ENCODE measurements at places on chromosomes 3 and 15.

GRCh38 chr3:191774485-191774884, 313.5 kb downstream of the PYDC2 start:
- no peak for DNase-seq

DNA sequence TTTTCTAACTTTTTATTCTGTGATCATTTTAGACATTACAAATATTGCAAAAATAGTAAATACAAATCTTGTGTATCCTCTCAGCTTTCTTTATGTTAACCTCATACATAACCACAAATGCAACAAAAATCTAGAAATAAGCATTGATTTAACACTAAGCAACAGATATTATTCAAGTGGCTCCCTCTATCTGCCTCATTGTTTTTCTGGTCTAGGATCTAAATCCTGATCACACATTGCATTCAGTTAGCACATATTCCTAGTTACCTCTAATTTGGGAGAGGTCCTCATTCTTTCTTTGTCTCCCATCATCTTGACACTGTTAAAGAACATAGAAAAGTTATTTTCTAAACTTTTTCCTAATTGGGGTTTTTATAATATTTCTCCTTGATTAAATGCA, 1126.0 kb downstream of the ROBO2 start:
- DNase-seq = no peak

DNA sequence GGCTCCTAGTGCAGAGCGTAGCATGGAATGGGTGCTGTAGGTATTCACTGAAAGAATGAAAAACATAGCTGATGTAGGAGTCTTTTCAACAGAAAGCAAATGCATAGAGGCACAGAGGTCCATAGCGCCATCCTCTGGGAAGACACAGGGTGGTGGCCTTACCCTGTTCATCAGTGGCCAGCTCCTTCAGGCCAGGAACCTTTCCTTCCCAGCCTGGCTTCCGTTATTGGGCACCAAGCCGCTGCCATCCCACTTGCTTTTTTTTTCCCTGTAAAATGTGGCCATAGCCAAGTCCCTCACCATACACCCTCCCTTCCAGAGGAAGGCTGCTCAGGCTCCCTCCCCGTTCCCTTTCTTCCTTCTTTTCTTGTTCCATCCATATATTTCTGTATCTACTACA, 118.1 kb downstream of the ZNF621 start:
- no peak for DNase-seq

- DNase-seq = no peak
These were observed 39.3 kb upstream of the SLC22A13 start for GRCh38 chr3:38226273-38226672.

- DNase-seq = no peak
These were observed 324.0 kb downstream of the DIPK2A start for GRCh38 chr3:144295613-144296012.

- DNase-seq = no peak
These were observed 26.1 kb downstream of the PXK start for GRCh38 chr3:58358808-58359207.

- no peak for DNase-seq
These were observed 27.7 kb downstream of the TSPAN3 start for GRCh38 chr15:77042955-77043920.

DNA sequence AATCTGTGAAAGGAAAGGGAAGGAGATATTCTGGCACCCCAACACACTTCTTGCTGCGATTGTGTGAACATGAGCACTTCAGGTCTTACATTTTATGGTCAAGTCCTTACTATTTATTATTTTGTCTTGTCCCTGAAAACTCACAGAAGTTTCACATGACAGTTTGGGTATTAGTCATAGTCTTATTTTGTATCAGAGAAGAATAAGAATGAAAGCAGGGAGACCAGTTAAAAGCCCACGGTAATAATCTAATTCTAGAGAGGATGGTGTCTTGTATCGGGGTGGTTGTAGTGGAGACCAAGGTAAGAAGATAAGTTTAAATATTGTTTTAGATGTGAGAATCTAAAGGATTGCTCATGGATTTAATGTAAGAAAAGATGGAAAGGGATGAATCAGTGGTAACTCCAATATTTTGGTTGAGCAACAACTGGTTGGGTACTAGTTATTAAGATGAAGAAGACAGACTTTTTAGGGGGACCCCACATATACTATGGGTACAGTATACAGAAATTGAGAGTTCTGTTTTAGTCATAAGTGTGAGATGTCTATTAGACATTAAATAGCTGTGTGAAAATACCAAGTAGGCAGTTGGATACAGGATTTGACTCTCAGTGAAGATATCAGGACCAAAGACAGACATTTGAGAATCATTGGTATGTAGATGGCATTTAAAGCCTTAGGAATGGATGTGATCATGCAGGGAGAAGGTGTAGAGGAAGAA, 227.6 kb downstream of the MFSD1 start:
- DNase-seq = no peak

GRCh38 chr15:96361309-96362010, 31.0 kb downstream of the NR2F2 start:
- DNase-seq = no peak

DNA sequence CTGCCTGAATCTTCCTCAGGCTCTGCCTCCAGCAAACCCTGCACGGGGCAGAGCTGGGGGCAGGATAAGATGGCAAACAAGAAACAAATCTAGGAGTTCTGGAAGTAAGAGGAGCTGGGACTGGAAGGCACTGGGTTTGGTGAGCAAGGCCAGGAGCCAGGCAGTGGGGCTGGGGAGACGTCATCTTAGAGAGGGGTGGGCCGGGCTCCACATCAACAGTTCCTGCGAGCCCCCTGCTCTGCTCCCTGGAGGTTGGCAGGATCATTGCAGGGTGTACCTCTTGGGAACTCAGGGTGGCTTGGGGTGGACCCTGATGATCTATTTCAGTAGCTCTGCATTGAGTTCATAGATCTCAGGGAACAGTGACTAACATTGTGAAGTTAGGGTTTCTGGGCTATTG, 87.3 kb upstream of the PRR23E start:
- no peak for DNase-seq

DNA sequence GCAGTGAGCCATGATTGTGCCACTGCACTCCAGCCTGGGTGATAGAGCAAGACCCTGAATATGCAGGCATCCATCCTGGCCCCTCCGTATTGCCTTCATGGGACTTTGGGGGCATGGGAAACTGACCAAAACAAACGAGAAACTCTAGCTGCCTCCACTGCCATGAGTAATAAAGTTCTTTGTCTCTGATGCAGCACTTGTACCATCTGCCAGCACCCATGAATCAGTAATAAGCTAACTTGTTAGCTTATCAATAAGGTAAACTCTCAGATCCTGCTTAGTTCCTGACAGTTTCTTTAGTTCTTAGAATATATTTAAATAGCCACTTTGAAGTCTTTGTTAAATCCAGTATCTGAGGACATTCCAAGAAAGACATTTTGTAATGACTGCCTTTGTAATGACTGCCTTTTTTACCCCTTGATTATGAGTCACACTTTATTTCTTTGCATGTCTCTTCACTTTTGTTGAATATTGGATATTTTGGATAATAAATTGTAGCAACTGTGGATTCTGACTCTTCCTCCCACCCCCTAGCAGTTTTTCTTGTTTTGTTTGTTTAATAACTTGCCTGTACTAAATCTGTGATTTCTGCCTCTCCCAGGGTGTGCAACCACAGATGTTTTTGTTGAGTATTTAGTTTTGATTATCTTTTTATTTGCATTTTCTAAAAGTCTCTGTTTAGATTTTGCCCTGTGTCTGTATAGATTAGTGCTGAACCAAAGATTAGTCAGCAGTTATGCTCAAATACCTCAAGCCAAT, 136.9 kb downstream of the HCN4 start:
- no peak for DNase-seq

DNA sequence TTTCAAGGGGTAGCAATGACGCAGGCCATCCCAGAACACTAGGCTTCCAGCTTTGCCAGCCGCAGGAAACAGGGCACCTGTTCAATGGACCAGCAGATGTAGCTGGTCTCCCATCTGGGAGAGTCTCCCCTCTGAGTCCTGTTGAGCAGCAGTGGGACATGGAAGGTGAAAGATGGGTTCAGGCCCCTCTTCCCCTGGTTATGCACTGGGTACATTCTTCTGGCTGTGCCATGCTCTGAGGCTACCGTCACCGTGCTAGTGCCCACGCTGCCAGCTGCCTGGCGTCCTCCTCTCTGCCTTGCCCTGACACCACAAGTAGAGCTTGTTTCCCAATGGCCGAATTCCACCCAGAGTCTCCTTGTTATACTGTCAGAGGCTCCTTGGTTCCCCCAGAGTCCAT, 63.1 kb downstream of the TLE3 start:
- no peak for DNase-seq

- peak; percentile 17 for DNase-seq
These were observed 33.3 kb upstream of the MEIS2 start for GRCh38 chr15:37133602-37134001.

DNA sequence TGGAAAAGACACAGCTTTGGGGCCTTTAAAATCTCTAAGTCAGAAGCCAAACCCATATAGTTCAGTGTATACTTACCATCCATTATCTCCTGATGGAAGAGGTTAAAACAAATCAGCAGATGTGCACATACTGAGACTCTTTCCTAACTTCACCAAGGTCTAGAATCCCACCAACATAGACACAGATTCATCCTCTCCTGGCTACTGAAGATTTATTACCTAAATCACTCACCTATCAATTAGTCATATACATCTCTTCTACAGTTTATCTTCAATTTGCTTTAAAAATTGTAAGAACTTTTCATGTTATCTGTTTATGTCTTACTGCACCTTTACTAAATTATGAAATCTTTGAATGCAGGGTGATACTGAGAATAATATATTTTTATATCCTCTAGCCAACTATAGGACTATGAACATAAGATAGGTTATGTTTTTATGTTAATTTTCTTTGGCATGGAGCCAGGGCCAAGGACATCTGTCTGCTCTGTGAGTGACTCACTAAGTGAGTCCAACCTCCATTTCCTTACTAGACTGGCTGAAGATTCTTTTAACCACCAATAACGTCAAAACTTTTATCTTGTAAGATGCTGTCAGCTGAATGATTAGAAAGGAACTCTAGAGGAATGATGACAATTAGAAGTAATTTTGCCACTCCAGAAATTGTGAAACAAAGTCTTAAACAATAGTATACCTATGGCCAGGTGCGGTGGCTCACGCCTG, 397.6 kb downstream of the FOXP1 start:
- peak; percentile 72 for DNase-seq

GRCh38 chr15:92533298-92533697, 122.3 kb downstream of the FAM174B start:
- peak; percentile 92 for DNase-seq

DNA sequence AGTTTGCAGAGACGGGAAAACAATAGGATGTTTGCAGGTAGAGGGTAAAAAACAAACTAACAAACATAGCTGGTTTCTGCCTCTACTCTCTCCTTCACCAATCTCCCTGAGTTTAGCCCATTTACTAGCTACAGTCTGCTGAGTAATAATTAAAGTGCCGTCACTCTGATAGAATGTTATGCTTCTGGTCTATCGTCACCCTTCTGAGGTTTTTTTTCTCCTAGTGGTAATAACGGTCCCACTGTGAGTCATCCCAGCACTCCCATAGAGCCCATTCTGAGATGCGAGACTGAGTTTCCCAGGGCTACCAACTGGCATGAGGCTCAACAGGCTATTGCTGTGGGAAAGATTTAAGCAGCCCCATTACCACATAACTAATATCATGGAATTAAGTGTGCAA, 56.4 kb downstream of the PLAAT1 start:
- DNase-seq = peak; percentile 34

- DNase-seq = no peak
These were observed 556.6 kb downstream of the FOXP1 start for GRCh38 chr3:71026634-71027578.

- DNase-seq = peak; percentile 46
These were observed at the start of gene ARL14 for GRCh38 chr3:160676547-160677303. TSS of gene ARL14 (plus strand) at chr3:160677160. CDS start at chr3:160677347, 187 bp downstream.

DNA sequence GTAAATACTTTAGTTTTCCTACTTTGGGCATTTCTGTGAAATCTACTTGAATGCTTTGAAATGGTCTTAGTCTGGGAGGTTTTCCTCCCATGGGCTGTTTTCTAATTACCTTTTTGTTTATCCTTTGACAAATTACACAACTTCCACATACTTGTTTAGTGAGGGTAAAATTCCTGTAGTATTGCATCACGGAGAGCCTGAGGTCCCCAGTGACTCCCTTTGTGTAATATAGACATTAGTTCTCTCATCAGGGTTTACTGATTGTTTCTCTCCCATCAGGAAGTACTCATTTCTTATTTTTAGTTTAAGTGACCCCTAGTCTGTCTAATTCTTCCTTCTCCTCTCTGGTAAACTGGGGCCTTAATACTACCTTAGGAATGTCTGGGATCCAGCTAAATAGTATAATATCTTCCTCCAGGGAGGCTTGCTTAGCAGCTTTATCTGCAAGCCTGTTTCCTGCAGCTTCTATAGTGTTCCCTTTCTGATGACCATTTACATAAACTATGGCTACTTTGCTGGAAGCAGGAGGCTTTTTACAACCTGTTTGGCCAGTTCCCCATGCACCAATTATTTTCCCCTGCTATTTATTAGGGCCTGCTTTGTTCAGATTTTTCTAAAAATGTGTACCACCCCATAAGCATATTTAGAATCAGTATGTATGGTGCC, 87.2 kb upstream of the XCR1 start:
- peak; percentile 21 for DNase-seq

DNA sequence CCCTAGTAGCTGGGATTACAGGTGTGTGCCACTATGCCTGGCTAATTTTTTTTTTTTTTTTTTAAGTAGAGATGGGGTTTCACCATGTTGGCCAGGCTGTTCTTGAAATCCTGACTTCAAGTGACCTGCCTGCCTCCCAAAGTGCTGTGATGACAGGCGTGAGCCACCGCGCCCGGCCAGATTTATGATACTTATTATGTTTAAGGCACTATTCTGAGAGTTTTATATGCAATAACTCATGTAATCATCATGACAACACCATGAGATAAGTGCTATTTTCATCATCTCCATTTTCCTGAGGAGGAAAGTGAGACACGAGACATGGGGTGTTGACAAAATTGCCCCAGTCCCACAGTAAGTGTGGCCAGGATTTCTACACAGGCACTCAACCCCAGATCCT, 366.4 kb upstream of the TRIM42 start:
- DNase-seq = no peak

DNA sequence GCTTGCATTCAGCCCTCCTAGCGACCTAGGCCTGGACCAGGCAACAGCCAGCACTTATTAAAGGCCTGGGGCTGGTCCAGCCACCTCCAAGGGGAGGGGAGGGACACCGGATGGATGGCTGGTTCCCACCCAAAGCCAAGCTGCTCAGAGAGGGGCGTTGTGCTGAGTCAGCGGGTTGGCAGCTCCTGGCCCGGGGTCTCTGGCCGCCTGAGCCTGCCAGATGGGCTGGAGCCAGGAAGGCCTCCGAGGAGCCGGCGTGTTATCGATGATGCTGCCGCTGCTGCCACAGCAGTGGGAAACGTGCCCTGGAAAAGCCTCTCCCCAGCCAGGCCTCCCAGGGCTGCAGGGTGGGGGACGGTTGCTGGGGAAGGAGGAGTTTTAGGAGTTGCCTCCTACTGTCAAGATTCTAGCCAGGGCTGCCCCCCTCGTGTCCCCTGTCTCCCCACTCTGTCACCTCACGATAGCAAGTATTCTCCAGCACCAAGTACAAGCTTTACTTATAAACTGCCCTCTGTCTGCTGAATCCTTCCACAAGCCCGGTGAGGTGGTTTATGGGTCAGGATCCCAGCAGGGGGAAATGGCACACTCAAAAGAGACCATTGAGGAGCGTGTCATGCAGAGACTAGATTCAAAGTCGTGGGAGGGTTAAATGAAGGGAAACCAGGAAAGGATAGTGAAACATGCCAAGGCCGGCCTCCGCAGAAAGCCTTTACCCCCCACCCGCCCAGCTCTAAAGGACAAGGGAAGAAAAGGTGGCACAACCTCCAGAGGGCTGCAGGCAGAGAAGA, 43.2 kb upstream of the TSEN2 start:
- DNase-seq = no peak
